Mesendoderm (in vitro differentiated cells): ENCODE measurements at places on chromosomes 1 and 21.
A peak's percentile ranks its signal among the peaks of the same experiment; 100 is the strongest.

DNA sequence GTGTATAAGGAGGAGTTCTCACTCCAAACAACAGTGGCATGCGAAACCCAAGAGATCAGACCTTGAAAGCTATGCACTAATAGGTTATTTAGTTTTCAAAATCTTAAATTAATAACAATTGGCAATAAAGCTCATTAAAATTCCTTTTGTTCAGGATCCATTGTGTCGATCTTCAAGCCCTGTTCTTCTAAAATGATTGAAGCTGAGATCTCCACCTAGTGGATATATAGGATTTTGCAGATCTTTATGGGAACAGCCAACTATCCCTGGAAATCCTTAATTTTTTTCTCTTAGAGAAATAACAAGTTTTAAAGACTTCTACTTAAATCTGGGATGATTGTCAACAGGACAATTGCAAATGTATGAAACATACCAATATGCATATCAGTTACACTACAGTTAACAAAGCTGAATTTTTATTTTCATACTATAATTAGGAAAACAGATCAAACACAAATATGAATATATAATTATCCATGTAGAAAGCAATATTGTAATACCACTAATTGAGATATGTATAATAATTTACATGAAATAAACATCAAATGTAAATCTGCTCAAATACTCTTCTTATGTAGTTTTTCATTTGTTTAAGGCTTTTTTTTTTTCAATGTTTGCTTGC is 43.3 kb downstream of the LRRC53 start:
- DNase-seq: peak; percentile 68

GRCh38 chr1:234342774-234343173 is 30.5 kb upstream of the COA6 start:
- no peak for DNase-seq

DNA sequence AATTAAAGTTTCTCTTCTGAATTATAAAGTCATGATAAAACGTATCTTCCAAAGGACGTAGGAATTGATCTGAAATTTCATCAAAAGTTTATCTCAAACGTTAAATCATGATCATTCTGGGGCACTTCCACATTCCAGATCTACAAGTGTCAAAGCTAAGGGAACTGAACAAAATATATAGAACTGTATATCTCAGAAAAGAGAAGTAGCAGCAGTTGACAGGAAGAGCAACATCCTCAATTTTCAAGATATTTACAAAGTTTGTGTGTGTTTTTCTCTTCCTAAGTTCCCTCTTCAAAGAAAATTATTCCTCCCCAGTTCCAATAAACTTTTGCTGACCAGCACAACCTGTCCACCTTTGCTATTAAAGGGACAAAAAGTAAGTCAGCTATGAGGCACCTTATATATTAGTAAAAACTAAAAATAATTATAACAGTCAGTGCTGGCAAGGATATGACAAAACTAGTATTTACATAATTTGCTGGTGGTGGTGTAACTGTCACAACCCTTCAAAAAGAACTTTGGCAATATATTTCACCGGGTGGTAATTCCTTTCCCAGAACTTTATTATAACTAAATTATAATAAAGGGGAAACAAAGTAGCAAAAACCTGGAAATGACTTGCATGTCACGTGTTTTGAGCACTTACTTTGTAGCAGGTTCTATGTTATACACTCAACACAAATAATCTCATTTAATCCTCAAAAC is 38.5 kb upstream of the EYA3 start:
- DNase-seq: no peak

GRCh38 chr21:31684918-31685317 is 25.4 kb downstream of the SOD1 start:
- no peak for DNase-seq

GRCh38 chr1:8193840-8194406 is 124.0 kb upstream of the SLC45A1 start:
- DNase-seq: no peak

DNA sequence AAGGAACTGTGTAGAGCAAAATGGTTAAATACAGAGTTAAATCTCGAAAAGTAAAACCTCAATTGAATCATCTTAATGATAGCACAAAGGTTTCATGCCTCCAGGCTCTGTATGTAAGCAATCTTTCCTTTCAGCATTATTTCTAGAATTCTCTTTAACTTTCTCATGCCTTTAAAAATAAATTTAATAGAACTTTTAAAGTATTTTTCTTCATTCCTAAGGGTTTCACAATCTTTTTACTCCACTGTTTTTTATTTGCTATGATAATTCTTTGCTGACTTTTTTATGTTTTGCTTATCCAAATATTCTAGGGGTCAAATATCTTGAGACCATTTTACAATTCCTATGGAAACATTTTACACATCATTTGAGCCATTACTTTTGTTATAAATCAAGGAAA is 288.0 kb downstream of the BACH1 start:
- DNase-seq: no peak

DNA sequence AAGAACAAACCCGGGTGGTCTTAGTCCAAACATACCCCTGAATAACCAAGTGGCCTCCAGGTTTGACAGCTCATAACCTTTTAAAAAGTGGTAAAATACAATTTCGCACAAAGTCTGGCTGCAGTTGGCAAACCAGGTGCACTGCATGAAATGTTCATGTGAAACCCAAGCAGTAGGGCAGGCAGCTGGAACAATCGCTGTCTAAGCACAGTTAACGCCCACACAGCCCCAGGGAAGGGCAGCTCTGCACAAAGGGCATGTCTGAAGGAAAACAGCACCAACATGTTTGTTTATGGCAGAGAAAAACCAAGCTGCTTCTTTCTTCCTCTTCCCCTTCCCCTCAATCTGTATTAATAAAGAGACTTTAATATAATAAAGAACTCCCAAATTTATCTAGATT is 49.5 kb downstream of the KIAA1614 start:
- DNase-seq: no peak

- peak; percentile 64 for DNase-seq
Observed at GRCh38 chr1:11838349-11839272, 9.0 kb downstream of the NPPA start.

DNA sequence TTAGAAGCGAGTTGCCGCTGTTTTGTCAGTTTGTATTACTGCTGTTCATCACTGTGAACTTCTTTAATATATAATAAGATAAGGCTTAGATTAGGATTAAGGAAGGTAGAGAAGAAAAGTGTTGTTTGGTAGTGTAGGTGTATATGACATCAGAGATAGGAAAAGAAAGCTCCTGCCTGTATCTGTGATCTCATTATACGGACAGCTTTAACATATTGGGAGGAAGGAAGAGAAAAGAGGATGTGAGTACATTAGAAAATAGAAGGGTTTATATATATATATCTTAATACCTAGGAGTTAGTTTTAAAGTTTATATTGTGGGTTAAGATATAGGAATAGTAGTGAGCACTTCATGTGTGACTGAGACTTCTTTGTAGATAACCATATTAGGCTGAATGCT is 71.0 kb downstream of the RALGPS2 start:
- no peak for DNase-seq

DNA sequence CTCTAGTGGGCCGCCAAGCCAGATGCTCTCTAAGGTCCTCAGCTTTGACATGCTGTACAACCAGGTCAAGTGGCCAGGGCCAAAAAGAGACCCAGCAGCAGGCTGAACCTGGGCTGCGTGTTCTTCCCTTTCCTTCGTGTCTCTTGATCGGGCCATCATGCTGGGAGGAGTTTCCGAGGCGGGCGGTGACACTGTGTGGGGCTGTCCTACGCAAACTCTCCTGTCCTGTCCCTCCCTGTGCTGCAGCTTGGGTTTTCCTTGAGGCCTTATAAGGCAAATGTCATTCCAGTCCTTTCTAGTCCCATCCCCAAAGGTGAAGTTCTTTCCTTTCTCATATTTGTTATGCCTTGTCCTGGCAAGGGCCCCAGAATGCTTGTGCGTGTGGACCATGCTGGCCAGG is 56.7 kb downstream of the ARHGEF10L start:
- DNase-seq: peak; percentile 71

- peak; percentile 33 for DNase-seq
Observed at GRCh38 chr1:56627636-56628039, 17.5 kb upstream of the PRKAA2 start.

- DNase-seq: no peak
Observed at GRCh38 chr1:39021426-39021825, 4.7 kb upstream of the NDUFS5 start.

GRCh38 chr1:231187571-231187970 is 25.7 kb downstream of the TRIM67 start:
- DNase-seq: peak; percentile 62

GRCh38 chr1:188857526-188858087 is 1620.1 kb downstream of the BRINP3 start:
- no peak for DNase-seq

DNA sequence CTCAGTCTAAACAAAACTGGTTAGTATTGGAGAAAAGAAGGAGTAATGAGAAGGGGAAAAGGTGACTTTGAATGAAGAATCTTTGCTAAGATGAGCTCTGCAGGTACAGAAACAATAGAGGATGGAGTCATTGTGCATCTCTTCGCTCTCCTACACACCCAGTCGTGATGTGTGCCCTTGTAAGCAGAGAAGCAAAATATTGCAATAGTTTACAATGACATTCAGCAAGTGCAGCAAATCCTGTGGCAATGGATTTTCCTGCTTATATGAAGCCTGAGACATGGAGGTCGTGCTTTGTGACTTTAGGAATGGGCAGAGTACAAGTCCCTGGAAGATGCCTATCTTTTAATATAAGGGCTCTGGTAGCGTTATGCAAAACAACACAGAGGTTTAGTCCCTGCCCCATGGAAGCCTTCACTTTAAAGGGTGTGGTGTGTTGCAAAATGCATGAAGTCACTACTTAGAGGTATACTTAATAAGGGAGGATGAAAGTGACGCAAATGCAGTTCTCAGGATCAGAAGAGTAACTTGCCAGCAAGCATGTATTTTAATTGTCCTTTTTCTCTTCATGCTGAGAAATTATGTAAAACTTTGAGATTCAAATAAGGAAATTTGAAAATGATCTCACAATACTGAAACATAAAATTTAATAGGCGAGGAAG is 88.0 kb upstream of the IVNS1ABP start:
- DNase-seq: no peak

GRCh38 chr1:150009604-150010392 is 728 bp downstream of the OTUD7B start:
- DNase-seq: peak; percentile 75

GRCh38 chr21:41865002-41865777 is 14.0 kb downstream of the PRDM15 start:
- peak; percentile 15 for DNase-seq

DNA sequence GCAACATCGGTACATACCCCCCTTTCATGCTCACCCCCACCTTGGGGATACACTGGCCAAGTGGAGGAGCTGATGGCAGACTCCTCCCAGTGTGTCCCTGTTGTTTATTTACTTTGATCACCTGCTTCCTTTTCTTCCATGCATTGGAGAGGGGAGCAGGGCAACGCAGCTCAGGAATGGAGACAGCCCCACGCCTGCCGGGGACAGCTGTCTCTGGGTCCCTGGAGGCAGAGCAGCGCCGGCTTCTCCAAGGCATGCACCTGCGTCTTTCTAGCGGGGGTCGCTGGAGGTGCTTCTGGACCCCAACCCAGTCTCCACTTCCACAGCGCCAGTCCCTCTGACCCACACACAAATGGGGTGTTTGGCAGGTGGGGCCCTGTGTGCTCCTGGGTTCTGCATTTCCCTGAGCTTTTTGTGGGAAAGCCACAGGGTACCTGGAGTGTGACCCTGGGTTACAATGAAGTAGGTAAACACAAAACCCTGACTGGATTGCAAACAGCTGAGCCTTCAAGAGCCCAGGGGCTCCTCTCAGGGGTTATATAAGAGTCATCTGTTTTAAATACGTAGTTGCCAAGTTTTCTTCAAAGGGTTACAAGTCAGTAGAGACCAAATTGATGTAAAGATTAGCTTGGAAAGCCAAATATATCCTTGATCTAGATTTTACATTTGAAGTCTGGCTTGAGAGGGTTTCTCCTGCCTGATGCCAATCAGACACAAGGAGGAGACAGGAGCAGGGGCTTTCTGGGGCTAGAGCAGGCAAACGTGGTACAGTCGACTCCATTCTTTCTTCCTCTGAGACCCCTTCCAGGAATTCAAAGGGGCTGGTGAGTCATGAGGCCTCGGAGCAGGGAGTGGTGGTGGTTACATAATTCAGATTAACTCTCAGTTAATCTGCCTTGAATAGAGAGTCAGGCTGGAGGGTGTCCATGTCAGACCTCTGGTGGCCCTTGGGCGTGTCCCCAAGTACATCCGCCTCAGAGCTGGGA is 4.5 kb downstream of the AJAP1 start:
- peak; percentile 42 for DNase-seq

GRCh38 chr1:46405197-46405555 is 11.1 kb downstream of the FAAH start:
- DNase-seq: no peak

DNA sequence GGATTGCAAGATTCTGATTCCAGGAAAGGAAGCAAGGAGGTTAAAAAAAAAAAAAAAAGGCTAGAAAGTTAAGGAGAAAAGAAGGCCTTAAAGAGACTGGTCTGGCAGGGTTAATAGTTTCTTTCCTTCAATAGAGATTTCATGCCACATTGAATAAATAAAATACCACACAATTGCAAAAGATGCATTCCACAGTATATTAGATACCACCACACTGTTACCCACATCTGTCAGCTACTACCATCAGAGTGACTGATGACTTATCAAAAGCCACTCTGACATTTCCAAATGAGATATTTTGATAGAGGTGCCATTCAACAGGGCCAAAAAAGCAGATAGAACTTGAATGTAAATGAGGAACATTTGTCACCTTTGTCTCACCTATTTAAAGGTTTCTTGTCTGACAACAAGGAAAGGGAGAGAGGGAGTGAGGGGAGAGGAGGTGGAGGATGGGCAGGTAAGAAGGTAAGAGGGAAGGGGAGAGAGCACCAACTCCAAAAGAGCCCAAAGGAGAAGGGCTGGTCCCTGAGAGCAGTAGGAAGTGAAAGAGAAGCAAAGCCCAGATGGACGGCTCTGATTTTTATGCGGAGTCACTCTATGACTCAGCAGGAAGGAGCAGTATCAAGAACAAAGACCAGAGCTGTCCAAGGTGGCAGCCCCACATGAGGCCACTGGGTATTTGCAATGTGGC is 38.3 kb downstream of the LRRN2 start:
- peak; percentile 92 for DNase-seq

DNA sequence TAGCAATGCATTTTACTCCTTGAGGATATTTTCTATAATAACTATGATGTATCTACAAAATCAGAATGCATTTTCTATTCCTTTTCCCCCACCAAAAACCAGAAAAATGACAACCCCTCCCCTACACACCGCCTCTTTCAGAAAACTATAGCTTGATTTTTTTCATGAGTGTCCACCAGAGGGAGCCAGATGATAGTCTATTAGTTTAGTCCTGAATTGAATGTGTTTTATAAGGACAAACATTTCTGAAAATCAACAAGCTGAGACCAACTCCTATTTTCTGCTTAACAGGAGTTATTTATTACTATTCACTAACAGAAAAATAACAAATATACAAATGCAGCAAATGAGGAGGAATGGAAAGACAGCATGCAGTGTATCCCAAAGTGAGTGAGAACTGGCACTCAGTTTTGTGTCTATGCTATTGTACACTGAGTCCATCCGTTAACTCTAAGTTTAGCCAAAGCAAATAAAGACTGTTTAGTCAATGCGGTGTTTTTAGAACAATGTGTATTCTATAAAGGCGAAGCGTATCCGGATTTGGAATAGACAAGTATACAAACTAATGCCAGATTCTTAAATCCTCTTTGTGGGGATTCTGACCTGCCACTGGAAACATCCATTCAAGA is 182.6 kb downstream of the VAV3 start:
- DNase-seq: peak; percentile 60

- DNase-seq: no peak
Observed at GRCh38 chr1:162458236-162458635, 39.4 kb upstream of the UHMK1 start.
